ENCODE measurements at places on chromosomes 6 and 20.

DNA sequence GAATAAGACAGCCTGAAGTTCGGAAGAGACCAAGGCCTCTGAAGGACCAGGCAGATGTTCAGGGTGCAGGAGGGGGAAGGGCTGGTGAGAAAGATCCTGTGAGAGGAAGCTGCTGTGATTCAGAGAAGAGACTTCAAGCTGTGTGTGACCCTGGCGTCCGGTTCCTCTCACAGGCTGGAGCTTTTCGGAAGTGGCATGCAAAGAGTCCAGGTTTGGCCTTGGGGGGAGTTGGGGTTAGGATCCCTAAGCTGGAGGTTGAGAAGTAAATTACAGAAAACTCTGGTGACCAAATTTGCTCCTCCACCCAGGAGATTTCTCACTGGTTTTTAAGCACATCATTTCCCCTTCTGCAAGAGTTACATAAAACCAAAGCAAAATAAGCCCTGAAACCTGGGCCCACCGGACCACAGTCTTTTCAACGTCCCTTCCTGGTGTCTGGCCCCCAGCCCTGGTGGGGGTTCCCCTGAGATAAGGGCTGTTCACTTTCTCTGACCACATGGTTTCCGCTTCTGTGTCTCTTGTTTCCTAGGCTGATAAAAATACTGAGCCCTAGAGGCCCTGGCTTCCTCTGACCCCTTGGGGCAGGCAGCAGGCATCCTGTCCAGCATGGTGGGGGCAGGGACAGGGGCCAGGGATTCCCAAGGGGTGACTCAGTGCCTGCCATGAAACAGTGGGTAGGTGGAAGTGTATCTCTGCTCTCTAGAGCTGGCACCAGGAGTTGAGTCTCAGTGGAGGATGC, 12.0 kb upstream of the LTA start:
- DNase-seq: no peak

GRCh38 chr6:25953733-25954132, 8.9 kb upstream of the TRIM38 start:
- no peak for DNase-seq

- no peak for DNase-seq
Observed at GRCh38 chr6:79425589-79426311, 111.5 kb downstream of the LCA5 start.

- no peak for DNase-seq
Observed at GRCh38 chr20:44489931-44490330, 14.3 kb downstream of the TTPAL start.

DNA sequence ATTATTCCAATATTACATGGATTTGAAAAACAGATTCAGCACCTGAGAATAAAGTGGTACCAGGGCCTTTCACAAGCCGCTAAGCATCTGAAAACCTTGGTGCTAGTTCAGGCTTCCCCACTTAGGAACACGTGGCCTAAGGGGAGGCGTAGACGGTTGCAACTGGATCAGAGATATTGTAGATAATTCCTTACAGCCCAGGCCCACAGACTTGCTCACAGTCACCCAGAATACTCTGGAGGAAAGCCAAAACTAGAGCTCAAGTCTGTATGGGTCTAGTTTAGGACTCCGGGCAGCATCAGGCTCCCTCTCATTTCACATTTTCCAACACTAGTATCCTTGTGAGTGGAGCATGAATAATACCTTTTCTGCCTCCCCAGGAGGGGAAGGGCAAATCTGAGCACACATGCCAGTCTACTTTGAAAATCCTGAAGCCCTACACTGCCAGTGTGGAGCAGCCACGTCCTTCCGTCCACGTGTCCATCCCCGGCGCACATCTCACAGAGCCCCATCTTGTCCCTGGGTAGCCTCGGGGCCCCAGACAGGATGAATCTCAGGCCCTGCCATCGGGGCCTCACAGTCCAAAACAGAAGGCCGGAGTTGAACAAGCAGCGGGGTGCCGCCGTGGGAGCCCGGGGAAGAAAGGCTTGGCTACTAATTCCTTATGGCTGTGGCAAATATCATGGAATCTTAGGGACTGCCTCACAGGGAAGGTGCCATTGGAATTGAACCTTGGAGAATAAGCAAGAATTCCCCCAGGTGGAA, 299.3 kb downstream of the NRN1 start:
- DNase-seq: no peak

GRCh38 chr6:7332090-7332745, 19.2 kb upstream of the SSR1 start:
- DNase-seq: no peak

Data from effector CD4-positive, alpha-beta T cell (primary cell).